Kidney (tissue), 22 donors: ENCODE measurements at places on chromosomes 3 and 15. TPM values are rescaled to one million over a fixed set of nuclear protein-coding genes. Genes with fewer than 3 reads are reported as not detected.

- no peak for DNase-seq
Measured at GRCh38 chr3:186705882-186706780, 11.0 kb upstream of the KNG1 start.

- peak; percentile 77 for DNase-seq
Measured at GRCh38 chr3:130658678-130659077, 88.0 kb downstream of the PIK3R4 start.

GRCh38 chr3:62558549-62559112 lies 185.3 kb upstream of the FEZF2 start:
- peak; percentile 59 for DNase-seq

STAG1 gene
- 49.9 TPM for total RNA-seq

LMCD1 gene
- total RNA-seq: 65.4 TPM

- peak; percentile 57 for DNase-seq
Measured at GRCh38 chr3:32460031-32460749, 42.5 kb downstream of the CMTM6 start.

DNA sequence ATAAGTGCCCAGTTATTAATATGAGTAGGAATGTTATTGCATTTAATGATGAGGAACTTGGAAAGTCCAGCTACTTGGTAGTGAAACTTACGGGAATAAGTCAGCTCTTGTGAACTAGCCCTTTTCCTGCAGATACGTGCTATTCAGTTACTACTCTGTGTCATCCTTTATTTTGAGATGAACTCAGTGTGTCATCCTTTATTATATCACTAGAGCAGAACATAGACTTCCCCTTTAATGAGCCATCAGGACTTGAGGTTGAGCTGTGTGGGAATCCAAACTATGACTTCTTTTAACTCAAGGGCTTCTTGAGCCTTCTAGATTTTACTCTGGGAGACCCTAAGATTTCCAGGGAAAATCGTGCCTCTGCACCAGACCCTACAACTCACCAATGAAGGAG lies 3.6 kb downstream of the ACTC1 start:
- no peak for DNase-seq

DNA sequence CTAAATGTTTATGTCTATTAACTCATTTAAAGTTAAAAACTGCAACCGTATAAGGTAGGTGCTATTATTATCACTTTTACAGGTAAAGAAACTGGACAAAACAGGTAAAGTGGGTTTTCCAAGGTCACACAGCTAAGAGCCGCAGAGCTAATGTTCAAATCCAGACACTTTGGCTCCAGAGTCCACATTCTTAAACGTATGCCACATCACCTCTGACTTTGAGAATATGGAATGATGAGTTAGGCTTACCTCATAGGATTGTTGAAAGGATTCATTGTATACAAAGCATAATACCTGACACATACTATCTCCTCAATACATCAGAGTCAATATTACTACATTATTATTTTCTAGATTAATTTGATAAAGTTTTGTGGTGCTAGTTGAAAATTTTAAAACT lies 240.9 kb upstream of the STT3B start:
- DNase-seq: no peak

DNA sequence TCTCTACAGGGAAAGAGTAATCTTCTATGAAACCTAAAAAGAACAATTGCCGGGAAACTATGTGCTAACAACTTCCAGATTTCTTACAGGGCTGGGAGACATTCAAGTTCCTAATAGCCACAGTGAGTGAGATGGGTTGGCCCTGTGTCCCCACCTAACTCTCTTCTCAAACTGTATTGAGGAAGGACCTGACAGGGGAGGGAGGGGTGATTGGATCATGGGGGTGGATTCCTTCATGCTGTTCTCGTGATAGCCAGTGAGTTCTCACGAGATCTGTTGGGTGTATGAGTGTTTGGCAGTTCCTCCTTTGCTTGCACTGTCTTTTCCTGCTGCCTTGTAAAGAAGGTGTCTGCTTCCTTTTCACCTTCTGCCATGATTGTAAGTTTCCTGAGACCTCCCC lies 958.7 kb downstream of the AGBL1 start:
- DNase-seq: no peak

IRAK2 gene
- 8.9 TPM for total RNA-seq

GRCh38 chr3:32422943-32423342 lies 31.3 kb downstream of the CMTM7 start:
- DNase-seq: no peak

DNA sequence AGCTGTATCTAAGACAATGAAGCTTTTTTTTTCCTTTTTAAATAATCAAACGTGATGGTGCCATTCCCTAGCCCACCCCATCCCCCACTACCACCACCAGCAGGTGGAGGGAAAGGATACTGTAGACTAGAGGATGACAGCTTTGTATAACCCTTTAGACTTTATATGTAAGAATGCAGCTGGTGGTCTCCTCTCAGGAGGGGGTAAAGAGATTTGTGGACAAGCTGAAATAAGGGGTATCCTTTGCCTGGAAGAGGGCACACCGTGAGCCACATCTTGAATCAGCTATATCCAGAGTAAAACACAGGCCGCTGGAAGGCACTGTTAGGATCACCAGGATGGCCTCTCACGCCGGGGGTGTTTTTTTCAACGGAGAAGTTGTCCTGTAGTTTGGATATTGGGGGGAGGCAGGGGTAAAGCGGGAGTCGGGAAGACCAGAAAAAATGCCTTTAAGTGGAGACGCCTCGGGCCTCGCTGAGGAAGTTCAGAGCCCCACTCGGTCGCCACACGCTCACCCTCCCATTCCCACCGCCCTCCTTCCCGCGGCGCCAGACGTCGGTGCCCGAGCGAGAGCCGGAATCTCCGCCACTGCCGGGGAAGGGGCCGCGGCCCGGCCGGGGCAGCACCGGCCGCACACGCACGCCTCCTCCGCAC lies 986 bp downstream of the KPNA4 start:
- DNase-seq: peak; percentile 35
